Transverse colon (tissue), 4 donors: ENCODE measurements at places on chromosomes 2 and 18. TPM values are rescaled to one million over a fixed set of nuclear protein-coding genes. Genes with fewer than 3 reads are reported as not detected.

DNA sequence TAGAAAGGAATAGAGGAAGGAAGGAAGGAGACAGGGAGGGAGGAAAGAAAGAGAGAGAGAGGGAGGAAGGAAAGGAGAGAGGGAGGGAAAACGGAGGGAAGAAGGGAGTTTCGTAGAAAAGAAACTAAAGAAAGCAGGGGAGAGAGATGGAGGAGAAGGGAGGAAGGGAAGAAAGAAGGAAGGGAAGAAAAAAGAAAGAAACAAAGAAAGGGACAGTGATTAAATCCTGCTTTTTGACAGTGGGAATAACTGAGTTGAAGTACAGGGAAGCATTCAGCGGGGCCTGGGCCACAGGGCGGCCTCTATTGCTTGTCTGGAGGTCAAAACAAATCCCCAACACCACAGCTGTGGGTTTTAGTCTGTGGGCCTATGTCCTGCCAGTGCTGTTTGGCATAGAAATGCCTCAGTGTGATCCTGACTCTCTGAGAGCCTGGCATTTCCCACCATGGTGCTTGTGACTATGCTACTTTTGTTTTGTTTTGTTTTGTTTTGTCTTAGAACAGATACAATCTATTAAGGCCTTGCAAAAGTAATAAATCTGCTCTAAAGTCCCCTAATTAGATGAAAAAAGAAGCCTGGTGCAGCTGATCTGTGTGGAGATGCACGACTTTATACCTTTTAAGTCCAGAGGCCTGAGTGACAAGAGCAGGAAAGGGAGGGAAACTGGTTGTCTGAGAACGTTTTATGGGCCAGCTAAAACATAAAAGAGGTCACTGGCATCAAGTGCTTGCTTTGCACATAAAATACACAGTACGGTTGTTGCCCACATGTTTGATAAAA is 40.0 kb downstream of the IL1RL2 start:
- peaks cover 14% of the 10 kb centered on the region for H3K4me1 ChIP-seq
- no peak overlapping the region for H3K4me3 ChIP-seq
- H3K36me3 ChIP-seq: no peaks in the 10 kb centered on the region
- no peaks in the 10 kb centered on the region for H3K27me3 ChIP-seq
- DNase-seq: no peak

- no peaks in the 10 kb centered on the region for H3K36me3 ChIP-seq
- no peak overlapping the region for H3K4me3 ChIP-seq
- no peak for DNase-seq
- H3K27me3 ChIP-seq: peaks cover 44% of the 10 kb centered on the region
- no peaks in the 10 kb centered on the region for H3K4me1 ChIP-seq
Observed at GRCh38 chr2:232477751-232478510, 9.7 kb downstream of the ECEL1 start.

- H3K4me3 ChIP-seq: no peak overlapping the region
- no peak overlapping the region for H3K27ac ChIP-seq
- no peaks in the 10 kb centered on the region for H3K4me1 ChIP-seq
- no peak for DNase-seq
- no peaks in the 10 kb centered on the region for H3K36me3 ChIP-seq
- no peaks in the 10 kb centered on the region for H3K27me3 ChIP-seq
Observed at GRCh38 chr2:132439703-132440398, 23.2 kb downstream of the GPR39 start.

RFX8 gene
- total RNA-seq: not detected

PLEKHB2 gene
- total RNA-seq: 118 TPM

- H3K27ac ChIP-seq: no peak overlapping the region
- H3K4me3 ChIP-seq: no peak overlapping the region
- no peaks in the 10 kb centered on the region for H3K4me1 ChIP-seq
- no peaks in the 10 kb centered on the region for H3K36me3 ChIP-seq
- H3K27me3 ChIP-seq: peaks cover 8% of the 10 kb centered on the region
Observed at GRCh38 chr18:25360301-25360899, 8.4 kb upstream of the ZNF521 start.

GCA gene
- not detected for total RNA-seq

GRCh38 chr2:233350708-233351107 is 3.6 kb upstream of the DGKD start:
- H3K36me3 ChIP-seq: no peaks in the 10 kb centered on the region
- no peaks in the 10 kb centered on the region for H3K27me3 ChIP-seq
- H3K4me1 ChIP-seq: peaks cover 53% of the 10 kb centered on the region
- peak; percentile 27 for DNase-seq

EPAS1 gene
- total RNA-seq: 123 TPM

GRCh38 chr2:46857871-46858701 is 57.5 kb downstream of the MCFD2 start:
- no peak for DNase-seq
- H3K27me3 ChIP-seq: no peaks in the 10 kb centered on the region
- H3K4me1 ChIP-seq: peaks cover 20% of the 10 kb centered on the region
- peak overlapping the region; percentile 81 for H3K27ac ChIP-seq

POTEJ gene
- 0.60 TPM for total RNA-seq

DNA sequence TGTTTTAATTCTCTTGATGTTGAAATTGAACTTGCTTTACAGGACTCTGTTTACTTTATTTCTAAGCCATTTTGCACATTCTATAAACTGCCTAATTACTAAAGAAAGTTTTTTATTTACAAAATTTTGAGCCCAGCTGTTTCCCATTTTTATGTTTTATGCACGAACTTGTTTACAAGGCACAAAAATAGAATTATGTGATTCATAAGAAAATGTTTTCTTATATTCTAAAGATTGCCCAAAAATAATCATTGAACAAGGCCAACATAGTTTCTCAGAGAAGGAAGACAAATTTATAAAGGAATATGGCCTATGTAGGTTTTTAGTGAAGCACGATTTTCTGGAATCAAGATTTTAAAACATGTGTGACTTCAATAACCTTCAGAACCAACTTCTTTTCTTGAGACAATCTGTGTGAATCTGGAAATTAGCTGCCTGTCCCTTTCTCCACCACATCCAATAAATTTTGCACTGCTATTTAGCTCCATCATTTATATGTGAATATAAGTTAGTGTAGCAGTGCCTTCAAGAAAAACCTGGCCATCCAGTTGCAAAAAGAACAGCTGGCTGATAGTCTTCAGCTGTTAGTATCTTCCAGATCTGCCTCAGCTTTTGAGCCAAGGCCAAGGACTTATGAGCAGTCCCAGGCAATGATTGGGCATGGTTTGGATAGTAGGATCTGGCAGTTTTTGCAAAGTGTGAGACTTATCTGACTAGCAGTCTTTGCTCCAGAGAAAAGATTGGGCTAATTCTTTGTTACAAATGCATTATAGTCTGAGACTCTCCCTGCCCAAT is 253.2 kb upstream of the COL3A1 start:
- no peak overlapping the region for H3K4me3 ChIP-seq
- H3K36me3 ChIP-seq: no peaks in the 10 kb centered on the region
- no peaks in the 10 kb centered on the region for H3K27me3 ChIP-seq
- H3K4me1 ChIP-seq: no peaks in the 10 kb centered on the region

DNA sequence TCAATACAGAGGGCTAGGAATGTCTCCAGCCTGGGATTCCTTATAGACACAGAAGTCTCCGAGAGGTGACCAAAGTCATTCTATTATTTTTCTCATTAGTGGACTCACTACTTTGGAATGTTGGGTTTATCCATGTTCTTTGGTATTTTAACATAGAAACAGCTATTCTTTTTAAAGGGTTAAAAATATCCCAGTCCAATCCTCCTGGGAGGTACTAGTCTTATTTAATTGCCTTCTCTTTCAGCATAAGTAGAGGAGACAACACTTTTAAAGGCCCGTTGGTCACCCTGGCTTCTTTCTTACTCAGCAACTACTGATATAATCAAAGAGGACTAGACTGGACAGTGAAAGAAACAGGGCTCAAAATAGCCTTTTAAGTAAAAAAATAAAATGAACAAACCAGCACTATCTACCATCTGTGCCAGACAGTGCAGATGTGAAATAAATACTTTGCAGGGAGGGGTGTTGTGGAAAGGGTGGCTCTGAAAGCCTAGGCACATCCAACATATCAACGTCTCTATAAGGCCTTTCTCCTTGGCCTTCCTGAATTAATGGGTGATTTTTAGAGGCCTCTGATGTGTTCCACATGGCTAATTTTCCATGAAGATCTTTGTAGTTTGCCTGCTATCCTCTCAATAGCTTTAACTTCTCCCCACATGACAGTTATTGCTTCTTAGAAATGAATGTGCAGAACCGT is 334.4 kb upstream of the THUMPD2 start:
- no peaks in the 10 kb centered on the region for H3K36me3 ChIP-seq
- no peak overlapping the region for H3K4me3 ChIP-seq
- H3K4me1 ChIP-seq: no peaks in the 10 kb centered on the region
- DNase-seq: no peak
- H3K27ac ChIP-seq: no peak overlapping the region

DNA sequence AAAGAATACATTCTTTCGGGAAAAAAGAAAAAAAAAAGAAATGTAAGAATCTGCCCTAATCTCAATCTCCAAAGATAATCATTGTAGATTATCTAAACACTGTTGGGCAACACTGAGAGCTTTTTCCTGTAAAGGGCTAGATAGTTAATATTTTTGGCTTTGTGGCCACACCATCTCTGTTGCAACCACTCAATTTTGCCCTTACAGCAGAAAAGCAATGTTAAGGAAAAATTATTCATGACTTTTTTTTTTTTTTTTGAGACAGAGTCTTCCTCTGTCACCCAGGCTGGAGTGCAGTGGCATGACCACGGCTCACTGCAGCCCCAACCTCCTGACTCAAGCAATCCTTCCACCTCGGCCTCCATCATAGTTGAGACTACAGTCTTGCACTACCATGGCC is 17.3 kb upstream of the FZD5 start:
- no peaks in the 10 kb centered on the region for H3K36me3 ChIP-seq
- peaks cover 3% of the 10 kb centered on the region for H3K4me1 ChIP-seq
- no peak overlapping the region for H3K4me3 ChIP-seq
- H3K27ac ChIP-seq: no peak overlapping the region
- DNase-seq: no peak
- H3K27me3 ChIP-seq: no peaks in the 10 kb centered on the region

DNA sequence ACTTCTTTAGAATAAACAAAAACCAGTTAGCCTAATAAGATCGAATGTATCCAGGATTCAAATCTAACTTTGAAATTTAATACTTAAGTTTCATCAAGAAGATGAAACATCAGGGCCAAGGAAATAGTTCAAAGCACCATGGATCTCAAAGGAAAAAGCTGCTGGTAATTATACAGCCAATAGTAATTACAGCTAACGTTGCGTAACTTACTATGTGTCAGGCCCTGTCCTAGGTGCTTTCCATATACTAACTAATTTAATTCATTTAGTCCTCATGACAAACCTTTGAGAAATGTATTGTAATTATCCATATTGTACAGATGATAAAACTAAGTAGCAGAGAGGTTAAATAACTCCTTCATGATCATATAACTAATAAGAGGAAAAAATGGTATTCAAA is 598.6 kb downstream of the NYAP2 start:
- no peak for DNase-seq
- no peaks in the 10 kb centered on the region for H3K4me1 ChIP-seq
- no peaks in the 10 kb centered on the region for H3K36me3 ChIP-seq
- H3K27me3 ChIP-seq: no peaks in the 10 kb centered on the region

DNA sequence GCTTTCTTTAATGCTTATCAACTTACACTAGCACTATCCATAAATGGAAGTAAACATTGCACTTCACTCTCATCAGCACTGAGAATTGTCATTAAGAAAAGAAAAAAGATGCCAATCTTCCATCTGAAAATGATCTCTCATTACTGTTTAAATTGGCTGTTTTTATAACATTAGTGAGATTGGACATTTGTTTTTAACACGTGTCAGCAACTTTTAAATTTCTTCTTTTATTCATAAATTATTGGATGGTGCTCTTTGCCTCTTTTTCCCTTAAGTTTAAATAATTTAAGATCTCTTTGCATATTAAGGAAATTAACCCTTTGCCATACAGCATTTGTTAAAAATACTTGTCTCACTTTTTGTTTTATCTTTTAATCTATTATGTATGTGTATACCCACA is 146.5 kb upstream of the CHST9 start:
- no peak for DNase-seq
- no peaks in the 10 kb centered on the region for H3K27me3 ChIP-seq
- no peaks in the 10 kb centered on the region for H3K36me3 ChIP-seq

GRCh38 chr2:157789256-157789655 is 86.9 kb downstream of the ACVR1 start:
- H3K27ac ChIP-seq: peak overlapping the region; percentile 45
- DNase-seq: no peak
- H3K36me3 ChIP-seq: no peaks in the 10 kb centered on the region
- no peak overlapping the region for H3K4me3 ChIP-seq

- H3K36me3 ChIP-seq: no peaks in the 10 kb centered on the region
- no peak overlapping the region for H3K4me3 ChIP-seq
- DNase-seq: no peak
- no peak overlapping the region for H3K27ac ChIP-seq
- H3K4me1 ChIP-seq: no peaks in the 10 kb centered on the region
- no peaks in the 10 kb centered on the region for H3K27me3 ChIP-seq
Observed at GRCh38 chr18:79030680-79031079, 38.5 kb upstream of the ATP9B start.

DNA sequence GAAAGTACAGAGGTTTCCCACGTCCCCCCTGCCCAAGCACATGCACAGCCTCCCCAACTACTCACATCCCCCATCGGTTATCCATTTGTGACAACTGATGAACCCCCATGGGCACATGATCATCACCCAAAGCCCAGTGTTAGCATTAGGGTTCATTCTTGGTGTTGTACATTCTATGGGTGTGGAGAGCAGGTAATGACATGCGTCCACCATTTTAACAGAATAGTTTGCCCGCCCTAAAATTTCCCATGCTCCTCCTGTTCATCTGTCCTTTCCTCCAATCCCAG is 74.3 kb downstream of the LONRF2 start:
- no peaks in the 10 kb centered on the region for H3K4me1 ChIP-seq
- DNase-seq: no peak
- no peak overlapping the region for H3K4me3 ChIP-seq
- no peaks in the 10 kb centered on the region for H3K36me3 ChIP-seq
- H3K27me3 ChIP-seq: no peaks in the 10 kb centered on the region

- no peak overlapping the region for H3K4me3 ChIP-seq
- no peak for DNase-seq
- H3K27ac ChIP-seq: no peak overlapping the region
- no peaks in the 10 kb centered on the region for H3K4me1 ChIP-seq
Observed at GRCh38 chr18:28855524-28855923, 678.6 kb upstream of the CDH2 start.

CNTNAP5 gene
- not detected for total RNA-seq

GRCh38 chr2:112995346-112995920 is 9.8 kb upstream of the IL36A start:
- no peaks in the 10 kb centered on the region for H3K4me1 ChIP-seq
- no peaks in the 10 kb centered on the region for H3K27me3 ChIP-seq
- no peak overlapping the region for H3K27ac ChIP-seq
- no peaks in the 10 kb centered on the region for H3K36me3 ChIP-seq

ZNF396 gene
- total RNA-seq: 11.6 TPM

GRCh38 chr2:95266781-95267430 is 7.3 kb upstream of the PROM2 start:
- H3K36me3 ChIP-seq: no peaks in the 10 kb centered on the region
- no peak overlapping the region for H3K27ac ChIP-seq
- DNase-seq: no peak

GRCh38 chr2:175792199-175792598 is 209.9 kb downstream of the LNPK start:
- no peak for DNase-seq
- no peaks in the 10 kb centered on the region for H3K36me3 ChIP-seq
- H3K4me3 ChIP-seq: no peak overlapping the region
- H3K27ac ChIP-seq: no peak overlapping the region
- H3K4me1 ChIP-seq: no peaks in the 10 kb centered on the region

GATA6 gene
- 49.7 TPM for total RNA-seq

TRABD2A gene
- total RNA-seq: 48.2 TPM
